ENCODE measurements at places on chromosomes 11 and 22.
A peak's percentile ranks its signal among the peaks of the same experiment; 100 is the strongest.

- no peak for DNase-seq
Measured at GRCh38 chr11:79822766-79823165, 381.9 kb upstream of the TENM4 start.

- DNase-seq, result peak; percentile 42
Measured at GRCh38 chr11:9385327-9385899, 961 bp downstream of the IPO7 start.

DNA sequence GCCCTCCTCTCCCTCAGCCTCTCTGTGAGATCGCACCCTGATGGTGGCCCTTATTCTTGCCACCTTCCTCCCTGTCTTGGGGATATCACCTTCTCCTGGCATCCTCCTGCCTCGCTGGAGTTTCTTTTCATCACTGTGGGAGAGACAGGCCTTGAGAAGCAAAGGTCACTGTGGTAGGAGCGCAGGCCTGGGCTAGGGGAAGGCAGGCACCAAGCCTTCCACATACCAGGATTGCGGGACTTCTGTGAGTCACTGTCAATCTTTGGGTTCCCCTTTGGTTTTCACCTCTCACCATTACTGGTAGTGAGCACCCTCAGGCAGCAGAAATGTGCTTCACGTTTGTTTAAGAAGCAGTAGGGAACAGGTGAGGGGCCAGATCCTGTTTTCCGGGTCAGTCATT lies 31.2 kb upstream of the B3GAT1 start:
- DNase-seq, result no peak

DNA sequence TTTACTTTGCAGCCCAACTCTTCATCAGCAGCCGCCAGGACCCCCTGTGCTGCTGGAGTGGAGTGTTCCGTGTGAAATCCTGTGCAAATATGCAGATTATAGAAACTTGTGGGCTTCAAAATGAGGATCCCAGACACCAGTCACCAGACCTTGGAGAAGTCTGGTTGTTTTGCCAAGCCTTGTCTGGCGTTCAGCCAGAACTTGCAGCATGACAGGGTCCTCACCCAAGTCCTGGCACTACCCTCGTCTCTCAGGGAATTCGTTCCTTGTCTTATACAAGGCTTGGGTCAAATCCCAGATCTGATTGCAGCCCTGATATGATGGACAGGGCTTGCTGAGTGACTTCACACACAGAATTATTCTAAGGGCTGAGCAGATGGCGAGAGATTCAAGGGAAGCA lies 18.9 kb downstream of the SHISAL1 start:
- no peak for DNase-seq

DNA sequence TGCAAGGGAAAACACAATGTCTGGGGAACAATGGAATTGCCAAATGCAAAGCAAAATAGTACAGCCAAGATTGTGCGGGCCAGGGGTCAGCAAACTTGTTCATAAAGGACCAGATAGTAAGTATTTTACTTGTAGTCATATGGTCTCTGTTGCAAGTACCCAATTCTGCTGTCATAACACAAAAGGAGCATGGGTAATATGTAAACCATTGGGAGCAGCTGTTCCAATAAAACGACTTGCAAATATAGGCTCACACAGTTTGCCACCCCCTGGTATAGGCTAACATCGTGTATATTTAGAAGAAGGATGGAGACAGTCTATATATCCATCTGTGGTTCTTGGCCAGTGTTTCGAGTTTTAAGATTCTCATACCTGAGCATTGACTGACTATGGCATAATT lies 15.6 kb downstream of the SDHAF2 start:
- no peak for DNase-seq

DNA sequence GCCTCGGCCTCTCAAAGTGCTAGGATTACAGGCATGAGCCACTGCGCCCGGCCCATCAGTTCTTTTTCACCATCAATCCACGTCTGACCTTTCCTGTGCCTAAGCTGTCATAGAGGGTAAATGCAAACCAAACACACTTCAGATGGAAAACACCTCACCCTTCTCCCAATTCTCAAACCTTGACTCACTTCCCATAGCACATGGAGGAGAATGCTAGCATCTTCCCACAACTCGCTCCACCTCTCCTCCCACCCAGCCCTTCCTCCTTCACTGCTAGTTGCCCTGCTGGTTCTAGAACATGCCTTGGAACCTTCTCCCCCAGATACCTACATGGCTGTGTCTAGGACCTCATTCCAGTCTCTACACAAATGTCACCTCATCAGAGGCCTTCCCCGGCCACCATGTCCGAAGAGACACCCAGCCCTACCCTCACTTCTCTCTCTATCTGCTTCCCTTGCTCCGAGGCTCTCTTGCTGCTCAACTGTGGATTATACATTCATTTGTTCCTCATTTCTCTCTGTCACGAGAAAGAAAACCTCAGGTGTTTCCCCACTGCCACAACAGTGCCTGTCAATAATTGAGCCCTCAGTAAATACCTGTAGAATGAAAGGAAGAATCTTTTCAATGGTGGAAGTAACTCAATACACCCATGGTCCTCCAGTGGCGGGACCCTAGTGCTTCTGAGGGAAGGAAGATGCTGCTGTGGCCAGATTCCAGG lies 21.3 kb upstream of the NCF4 start:
- peak; percentile 10 for DNase-seq

DNA sequence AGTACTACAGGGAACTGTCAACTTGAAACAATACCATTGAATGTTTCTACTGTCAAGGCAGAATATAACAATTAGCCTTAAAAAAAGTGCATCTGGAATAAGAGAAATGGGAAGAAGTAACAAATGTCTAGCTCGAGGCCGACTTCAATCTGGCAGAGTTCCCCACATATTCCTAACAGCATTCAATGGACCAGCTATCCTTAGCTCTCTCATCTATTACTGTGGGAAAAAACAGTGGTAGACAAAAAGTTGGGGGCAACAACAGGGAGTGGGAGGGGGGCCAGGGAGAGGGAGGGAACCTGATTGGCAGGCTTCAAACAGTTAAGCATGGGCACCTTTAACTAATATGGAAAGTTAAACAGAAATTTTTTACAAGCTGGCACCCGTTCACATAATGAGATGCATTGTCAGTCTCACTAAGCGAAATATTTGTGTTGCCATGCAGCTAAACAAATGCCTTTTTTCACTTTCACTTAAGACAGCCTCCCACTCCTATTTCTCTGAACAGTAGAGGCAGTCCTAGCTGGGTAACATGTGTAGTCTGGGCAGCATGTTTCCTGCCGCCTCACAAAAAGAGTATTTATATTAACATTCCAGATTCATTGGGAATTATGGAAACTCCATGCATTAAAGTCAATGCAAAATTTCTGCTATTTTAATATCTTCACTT lies 62.2 kb upstream of the SOX6 start:
- DNase-seq, result no peak

DNA sequence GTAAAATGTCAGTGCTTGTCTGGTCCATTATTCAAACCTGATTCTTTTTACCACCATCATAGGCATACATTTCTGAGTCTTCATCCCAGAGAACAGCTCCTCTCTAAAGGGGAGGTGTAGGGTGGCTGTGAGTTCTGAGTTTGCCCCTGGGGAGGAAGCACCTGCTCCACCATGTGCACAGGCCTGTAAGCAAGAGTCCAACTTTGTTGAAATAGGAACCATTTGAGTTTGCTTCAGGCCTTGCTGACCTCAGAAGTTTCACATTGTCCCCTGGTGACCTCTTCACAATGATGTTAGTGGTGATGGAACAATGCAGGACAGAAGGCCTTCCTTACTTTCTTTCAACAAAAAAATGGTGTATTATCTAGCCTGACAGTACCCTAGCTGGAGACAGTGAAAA lies 54.6 kb upstream of the TOP3B start:
- no peak for DNase-seq

GRCh38 chr11:29163231-29163630 lies 853.6 kb downstream of the KCNA4 start:
- DNase-seq, result no peak

GRCh38 chr22:27625769-27626674 lies 175.5 kb downstream of the MN1 start:
- DNase-seq, result no peak

DNA sequence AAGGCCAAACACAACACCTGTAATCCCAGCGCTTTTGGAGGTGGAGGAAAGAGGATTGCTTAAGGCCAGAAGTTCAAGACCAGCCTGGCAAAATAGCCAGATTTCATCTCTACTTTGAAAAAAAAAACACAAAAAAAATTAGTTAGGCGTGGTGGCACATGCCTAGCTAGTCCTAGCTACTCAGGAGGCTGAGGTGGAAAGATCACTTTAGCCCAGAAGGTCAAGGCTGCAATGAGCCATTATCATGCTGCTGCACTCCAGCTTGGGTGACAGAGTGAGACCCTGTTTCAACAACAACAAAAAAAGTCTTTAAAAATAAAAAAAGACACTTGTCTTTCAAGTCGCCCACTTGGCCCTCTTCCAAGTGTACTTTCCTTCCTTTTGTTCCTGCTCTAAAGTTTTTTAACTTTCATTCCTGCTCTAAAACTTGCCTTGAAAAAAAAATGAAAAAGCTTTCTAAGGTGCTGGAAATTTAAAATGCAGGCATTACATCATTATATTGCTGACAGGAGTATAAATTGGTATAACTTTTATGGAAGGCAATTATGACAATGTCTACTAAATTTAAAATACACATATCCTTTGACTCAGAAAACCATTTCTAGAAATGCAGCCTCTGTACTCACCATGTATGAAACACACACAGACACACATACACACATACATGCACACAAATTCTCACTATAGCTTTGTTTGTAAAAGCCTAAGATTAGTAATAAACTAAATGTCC lies 12.7 kb downstream of the LIPT2 start:
- no peak for DNase-seq

DNA sequence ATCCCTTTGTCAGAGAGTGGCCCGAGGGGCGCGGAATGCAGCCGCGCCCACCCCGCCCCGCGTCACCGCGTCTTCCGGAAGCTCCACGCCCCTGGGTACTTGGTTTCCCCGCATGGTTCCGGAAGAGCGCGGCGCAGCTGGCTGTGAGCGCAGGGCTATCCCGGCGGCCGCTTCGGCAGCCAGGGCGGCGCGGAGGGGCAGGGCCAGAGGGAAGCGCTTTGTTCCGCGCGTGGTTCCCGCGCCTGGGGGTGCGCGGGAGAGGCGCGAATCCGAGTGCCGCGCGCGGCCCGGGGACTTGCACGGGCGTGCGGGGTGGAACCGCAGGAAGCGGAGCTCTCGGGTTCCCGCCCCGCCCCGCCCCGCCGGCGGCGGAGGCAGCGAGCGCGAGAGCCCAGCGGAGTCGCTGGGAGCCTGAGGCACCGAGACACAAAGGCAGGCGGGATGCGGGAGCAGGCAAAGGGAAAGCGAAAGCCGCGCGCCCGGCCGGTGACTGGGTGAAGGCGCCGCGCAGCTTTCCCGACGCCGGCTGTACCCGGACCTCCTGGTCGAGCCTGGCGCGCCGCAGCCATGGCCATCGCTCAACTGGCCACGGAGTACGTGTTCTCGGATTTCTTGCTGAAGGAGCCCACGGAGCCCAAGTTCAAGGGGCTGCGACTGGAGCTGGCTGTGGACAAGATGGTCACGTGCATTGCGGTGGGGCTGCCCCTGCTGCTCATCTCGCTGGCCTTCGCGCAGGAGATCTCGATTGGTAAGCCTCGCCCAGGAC lies at the start of gene PANX1:
PANX1 (plus strand) TSS at position 96 of the 766 bp plus-strand sequence; CDS start at position 568, 472 bp downstream.
- DNase-seq, result peak; percentile 84

GRCh38 chr11:47216121-47216798 lies 1.5 kb downstream of the DDB2 start:
- peak; percentile 61 for DNase-seq

DNA sequence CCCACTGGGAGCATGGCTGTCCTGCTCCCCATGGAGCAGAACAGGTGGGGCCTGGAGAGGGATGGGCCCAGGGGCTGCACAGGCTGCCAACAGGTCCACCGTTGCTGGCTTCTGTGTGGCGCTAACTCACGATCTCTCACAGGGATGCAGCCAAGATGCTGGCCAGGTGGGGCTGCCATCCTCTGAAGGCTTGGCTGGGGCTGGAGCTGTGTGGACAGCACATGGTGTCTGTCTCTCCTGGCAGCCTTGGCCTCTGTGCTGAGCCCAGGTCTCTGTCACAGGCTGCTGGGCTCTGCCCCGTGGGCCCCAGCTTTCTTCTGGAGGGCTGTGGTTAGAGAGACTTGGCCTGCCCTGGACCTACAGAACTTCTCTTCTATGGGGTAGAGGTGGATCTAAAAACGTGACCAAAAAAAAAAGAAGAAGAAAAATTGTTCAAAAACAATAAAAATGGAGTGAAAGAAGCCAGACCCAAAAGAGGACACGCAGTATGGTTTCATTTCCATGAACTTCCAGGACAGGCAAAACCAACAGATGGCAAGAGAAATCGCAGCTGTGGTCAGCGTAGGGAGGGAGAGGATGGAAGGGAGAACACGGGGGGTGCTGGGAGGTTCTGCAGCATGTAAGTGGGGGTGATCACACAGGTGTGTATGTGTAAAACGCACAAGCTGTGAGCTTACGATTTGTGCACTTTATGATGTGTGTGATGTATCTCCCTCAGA lies 12.2 kb downstream of the PARVG start:
- DNase-seq, result no peak

DNA sequence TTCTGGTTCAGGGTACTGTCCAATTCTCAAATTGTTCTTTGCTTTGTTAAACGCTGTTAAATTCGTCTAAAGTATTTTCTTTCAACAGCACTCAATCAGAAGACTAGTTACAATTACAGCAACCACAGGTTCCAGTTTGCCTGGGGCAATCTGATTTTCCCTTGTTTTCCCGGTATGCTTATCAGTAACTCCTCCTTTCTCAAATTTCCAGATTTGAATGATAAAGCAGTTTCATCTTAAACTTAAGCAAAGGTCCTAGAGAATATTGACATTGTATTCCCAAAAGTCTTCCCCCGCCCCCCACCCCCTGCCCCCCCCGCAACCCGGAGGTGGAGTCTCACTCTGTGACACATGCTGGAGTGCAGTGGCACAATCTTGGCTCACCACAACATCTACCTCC lies 10.5 kb upstream of the USP28 start:
- DNase-seq, result no peak

DNA sequence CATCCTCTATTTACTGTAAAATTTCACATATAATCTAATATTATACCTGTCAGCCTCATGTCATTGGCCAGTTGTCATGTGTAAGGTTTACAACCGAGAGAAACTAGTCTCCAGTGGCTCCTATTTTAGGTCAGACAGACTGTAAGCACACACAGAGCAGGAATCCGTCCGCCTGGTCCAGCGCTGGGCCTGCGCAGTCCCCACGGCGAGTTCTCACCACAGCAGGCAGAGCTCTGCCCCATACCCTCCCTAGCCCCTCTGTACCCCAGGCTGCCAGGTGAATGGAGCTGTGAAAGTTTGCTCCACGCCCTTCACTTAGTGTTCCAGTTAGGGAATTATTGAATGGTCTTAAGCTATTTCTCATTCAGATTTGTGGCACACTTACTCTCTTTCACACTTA lies 63.7 kb downstream of the SNX19 start:
- no peak for DNase-seq

DNA sequence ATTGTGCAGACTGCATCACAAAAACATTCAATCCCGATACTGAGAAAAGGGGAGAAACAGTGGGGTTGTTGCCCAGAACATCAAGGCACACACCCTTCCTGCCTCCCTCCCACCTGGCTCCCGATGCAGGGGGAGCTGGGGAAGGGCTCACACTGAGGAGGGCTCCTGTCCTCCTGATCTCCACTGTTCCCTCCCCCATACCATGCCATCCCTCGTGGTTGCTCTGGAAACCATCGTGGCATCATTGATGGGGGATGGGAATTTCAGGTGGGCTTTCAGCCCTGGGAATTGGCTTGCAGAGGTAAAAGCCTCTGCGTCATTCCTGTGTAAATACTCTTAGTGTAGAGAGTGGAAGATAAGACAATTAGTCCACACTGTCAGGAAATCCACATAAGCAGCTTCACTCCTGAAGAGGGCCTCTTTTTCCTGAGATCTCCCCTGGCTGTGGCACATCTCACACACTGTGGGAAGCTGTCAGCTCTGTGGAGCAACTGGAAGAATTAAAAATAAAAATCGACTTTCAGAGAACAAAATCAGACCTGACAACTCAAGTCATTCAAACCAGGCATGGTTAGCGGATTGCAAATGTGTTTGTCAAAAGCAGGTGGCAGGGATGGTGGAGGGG lies 176.0 kb downstream of the CHST1 start:
- DNase-seq, result no peak
